Neural crest cell (in vitro differentiated cells): ENCODE measurements at places on chromosomes 5 and 9.
A peak's percentile ranks its signal among the peaks of the same experiment; 100 is the strongest.

GRCh38 chr5:3277590-3278196 lies 317.9 kb upstream of the IRX1 start:
- no peak for DNase-seq

GRCh38 chr9:2340046-2340760 lies 281.4 kb upstream of the VLDLR start:
- DNase-seq = no peak

DNA sequence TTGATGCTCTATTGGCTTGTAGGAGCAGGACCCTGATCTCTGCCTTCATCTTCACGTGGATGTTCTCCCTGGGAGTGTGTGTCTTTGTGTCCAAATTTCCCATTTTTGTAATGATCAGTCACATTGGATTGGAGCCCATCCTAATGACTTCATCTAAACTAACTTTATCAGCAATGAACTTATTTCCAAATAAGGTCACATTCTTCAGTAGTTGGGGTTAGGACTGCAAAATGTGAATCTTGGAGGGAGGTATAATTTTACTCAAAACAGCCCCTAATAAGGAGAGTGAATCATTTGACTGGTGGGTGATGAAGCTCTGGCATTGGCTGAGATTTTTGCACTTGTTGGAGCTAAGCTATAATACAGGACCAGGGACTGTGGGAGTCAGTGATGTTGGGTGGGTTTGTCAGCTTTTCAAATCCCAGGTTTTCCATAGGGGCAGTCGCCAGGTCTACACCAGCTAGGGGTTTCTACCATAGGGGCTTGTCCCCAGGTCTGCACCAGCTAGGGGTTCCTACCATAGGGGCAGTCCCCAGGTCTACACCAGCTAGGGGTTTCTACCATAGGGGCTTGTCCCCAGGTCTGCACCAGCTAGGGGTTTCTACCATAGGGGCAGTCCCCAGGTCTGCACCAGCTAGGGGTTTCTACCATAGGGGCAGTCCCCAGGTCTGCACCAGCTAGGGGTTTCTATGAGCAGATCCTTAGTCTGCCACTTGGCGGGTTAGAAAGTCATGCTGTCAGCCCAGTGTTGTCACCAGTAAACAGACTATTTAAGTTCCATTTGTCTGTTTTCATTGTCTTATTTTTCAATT lies 382.6 kb upstream of the DAP start:
- no peak for DNase-seq

GRCh38 chr5:14869668-14870164 lies 1.9 kb downstream of the ANKH start:
- DNase-seq = no peak

- DNase-seq = no peak
These were observed 14.4 kb upstream of the PHF19 start for GRCh38 chr9:120891245-120891883.

DNA sequence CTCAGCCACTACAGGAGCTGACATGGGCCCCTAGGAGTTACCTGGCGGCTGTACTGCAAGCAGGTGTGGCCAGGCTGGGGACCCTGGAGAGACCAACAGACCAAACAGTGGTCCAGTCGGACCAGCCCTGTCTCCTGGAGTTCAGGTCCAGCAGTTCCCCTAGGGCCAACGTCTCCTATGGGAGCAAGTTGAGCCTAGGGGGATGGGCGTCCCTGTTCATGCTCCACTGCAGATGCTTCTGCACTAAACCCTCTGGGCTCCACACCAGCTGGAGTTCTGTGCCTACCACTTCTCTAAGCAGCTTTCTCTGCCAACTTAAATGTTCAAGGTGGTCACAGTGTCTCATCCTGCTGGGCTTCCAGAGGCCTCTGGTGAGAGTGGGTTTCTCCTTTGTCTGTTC lies 20.6 kb upstream of the OMD start:
- DNase-seq = no peak

DNA sequence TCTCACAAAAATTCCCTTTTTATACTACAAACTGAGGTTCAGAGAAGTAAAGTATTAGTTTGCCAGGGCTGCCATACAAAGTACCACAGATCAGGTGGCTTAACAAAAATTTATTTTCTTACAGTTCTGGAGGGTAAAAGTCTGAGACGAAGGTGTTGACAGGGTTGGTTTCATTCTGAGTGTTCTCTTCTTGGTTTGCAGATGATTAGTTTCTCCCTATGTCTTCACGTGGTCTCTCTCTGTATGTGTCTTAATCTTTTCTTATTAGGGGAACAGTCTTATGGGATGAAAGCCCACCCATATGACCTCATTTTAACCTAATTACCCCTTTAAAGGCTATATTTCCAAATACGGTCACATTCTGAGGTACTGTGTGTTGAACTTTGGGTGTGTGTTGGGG lies 274.2 kb downstream of the BRINP1 start:
- DNase-seq = no peak

DNA sequence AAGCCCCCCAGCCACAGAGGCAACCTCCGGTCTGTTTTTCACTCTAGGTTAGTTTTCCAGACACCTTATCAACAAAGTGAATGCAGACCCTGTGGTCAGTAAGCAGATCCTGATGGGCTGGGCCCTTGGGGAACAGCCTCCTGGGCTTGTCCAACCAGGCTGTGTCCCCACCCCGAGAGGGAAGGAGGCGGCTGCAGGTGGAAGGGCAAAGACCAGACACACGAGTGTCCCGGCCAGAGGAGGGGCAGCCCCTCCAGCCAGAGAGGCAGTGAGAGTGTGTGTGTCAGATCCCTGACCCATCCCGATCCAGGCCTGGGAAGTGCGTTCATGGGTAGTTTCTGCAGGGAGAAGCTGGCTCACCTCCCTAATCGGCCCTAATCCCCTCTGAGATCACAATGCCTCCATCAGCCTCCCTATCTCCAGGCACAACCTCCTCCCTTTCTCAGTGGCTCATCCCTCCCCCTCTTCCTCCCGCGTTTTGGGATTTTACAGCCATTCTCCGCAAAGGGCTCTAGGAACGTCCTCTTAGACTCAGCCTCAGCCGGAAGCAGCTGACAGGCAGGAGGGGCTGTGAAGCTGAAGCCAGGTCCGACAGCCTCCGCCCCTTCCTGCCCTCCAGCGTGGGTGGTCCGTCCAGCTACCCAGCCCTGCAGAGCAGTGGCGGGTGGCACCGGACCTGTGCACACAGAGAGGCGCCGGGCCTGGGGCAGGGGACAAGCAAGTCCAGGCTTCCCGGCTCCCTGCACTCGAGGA lies 9.7 kb downstream of the SLC12A7 start:
- DNase-seq = peak; percentile 42

DNA sequence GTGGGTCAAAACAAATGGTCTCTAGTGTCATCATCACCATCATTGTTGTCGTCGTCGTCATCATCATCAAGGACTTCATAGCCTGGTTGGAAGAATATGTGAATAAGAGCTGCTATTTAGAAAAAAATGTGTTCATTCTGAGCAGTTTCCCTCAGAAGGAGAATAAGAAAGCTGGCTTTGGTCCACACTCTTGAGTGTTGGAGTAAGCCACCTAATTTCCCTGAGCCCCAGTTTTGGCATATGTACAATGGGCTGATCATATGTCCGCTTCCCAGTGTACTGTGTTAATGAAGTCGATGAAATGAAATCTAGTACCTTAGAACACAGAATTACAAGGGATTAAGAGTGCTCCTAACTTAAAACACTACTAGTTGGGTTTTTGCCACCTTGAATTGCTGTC lies 545.5 kb downstream of the CCDC171 start:
- DNase-seq = no peak

GRCh38 chr9:101354143-101354764 lies 30.6 kb downstream of the BAAT start:
- no peak for DNase-seq

DNA sequence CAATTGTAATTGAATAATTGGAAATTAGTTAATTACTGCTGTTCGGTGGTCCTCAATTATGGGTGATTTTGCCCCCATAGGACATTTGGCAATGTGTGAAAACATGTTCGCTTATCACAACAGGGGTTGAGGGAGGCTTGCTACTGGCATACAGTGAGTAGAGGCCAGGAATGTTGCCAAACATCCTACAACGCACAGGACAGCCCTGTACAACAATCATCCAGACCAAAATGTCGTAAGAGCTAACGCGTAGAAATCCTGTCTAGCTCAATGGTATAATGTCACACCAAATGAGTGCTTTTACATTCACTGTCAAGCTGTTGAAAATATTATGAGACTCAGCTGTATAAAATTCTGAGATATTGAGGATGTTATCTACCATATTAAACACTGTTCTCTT lies 464.4 kb upstream of the TUSC1 start:
- no peak for DNase-seq

DNA sequence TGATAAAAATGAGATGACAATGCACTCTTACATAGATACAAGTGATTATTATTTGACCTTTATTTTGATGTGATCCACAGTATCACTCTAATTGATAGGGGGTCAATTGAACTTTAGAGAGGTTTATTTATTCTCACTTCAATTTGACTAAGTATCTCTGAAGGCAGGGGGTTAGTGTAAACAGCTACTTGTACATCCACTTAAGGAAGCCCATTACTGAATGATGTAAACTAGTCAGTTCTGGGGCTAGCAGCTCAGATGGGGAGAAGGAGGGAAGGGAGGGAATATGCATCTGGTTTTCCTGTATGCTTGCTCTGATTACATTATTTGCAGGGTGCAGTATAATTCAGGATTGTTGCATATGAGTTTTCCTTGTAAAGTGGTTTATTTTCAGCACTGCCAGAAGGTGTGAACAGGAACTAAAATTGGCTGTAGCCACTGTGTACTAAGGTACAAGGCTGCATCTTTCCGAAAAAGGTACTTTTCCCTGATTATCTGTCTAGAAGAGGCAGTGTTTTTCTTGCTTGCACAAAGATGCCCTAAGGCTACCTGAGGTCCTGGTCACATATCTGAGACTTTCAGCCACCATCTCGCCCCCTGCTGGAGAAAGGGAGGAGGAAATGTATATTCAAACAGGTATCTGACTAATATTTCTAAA lies 51.2 kb downstream of the MRPS27 start:
- peak; percentile 53 for DNase-seq

GRCh38 chr9:104971511-104971910 lies 43.6 kb upstream of the ABCA1 start:
- DNase-seq = no peak

DNA sequence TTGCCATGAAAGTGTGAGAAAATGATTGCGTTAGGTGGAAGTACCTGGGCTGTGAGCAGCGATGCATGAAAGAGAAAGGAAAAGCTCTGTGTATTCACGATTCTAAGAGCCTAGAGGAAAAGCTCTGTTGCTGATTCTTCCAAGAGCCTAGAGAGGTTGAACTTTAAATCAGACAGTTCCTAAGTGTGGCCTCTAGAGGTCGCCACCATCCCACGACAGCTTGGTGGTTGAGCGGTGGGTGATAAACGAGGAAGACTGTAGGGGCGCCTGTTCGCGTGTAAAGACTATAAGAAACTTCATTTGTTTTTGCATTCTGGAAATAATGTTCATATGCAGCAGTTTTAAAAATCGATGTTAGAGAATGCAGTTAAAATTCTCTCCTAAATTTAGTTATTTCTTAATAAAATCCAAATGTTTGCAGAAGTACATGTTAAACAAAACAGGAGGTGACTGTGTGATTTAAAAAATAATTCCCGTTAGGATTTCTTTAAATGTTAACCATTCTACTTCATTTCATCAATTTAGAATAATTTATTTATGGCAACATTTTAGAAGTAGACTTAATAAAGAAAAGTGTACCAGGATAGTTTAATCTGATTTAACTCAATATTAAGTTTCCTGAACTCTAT lies 107.7 kb downstream of the TENT4A start:
- DNase-seq = peak; percentile 69

GRCh38 chr5:175687231-175687701 lies 29.4 kb downstream of the HRH2 start:
- no peak for DNase-seq

GRCh38 chr5:62043289-62044280 lies 262.4 kb upstream of the KIF2A start:
- no peak for DNase-seq

DNA sequence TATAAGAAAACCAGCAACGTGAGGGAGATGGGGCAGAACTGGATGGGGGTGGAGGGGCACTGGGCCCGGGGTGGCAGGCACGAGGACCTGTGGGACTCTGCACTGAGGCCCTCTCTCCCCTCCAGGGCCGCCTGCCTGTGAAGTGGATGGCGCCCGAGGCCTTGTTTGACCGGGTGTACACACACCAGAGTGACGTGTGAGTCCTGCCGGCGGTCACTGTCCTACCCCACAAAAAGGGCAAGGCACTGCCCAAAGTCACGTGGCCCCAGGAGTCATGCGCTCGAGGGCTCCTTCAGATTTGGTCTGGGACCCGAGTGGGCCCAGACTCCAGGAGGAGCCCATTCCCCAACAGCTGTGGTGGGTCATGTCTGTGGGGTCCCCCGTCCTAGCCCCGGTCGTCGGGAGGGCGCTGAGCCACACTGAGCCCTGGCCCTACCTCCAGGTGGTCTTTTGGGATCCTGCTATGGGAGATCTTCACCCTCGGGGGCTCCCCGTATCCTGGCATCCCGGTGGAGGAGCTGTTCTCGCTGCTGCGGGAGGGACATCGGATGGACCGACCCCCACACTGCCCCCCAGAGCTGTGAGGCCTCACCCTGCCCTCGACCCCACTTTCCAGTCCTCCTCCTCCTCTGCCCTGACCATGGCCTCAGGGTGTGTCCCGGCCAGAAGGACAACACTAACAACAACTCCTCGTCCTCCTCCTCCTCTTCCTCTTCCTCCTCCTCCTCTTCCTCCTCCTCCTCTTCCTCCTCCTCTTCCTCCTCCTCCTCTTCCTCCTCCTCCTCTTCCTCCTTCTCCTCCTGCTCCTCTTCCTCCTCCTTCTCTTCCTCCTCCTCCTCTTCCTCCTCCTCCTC lies 9.7 kb downstream of the FGFR4 start:
- no peak for DNase-seq

DNA sequence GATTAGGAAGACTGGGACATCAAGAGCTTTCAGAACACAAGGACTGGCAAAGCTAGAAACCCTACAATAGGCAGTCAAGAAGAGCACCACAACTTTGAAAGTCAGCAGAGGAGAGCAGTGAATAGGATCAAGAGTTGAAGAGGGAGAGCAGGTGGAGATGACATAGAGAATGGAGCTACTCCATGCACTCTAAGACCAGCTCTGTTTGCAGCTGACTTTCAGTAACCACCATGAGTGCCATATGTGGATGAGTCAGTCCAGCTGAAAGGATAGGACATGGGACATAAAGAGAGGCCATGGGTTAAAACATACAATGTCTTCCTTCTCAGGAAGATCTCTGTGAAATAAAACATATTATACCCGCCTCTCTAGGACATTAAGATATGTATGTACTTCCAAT lies 289.1 kb upstream of the KLF4 start:
- DNase-seq = no peak

- no peak for DNase-seq
These were observed 464 bp upstream of the FAM151B start for GRCh38 chr5:80487444-80487828.

GRCh38 chr5:9766581-9766980 lies 136.4 kb upstream of the TAS2R1 start:
- no peak for DNase-seq

- peak; percentile 16 for DNase-seq
These were observed 236.2 kb upstream of the NFIL3 start for GRCh38 chr9:91659529-91660495.

GRCh38 chr5:39146831-39147540 lies 72.4 kb downstream of the FYB1 start:
- DNase-seq = no peak

GRCh38 chr9:112753725-112754124 lies 3.2 kb downstream of the SNX30 start:
- DNase-seq = no peak
